ENCODE measurements at places on chromosomes 7 and 10.

- no peak for DNase-seq
These were observed 341.6 kb upstream of the AUTS2 start for GRCh38 chr7:69256634-69257081.

DNA sequence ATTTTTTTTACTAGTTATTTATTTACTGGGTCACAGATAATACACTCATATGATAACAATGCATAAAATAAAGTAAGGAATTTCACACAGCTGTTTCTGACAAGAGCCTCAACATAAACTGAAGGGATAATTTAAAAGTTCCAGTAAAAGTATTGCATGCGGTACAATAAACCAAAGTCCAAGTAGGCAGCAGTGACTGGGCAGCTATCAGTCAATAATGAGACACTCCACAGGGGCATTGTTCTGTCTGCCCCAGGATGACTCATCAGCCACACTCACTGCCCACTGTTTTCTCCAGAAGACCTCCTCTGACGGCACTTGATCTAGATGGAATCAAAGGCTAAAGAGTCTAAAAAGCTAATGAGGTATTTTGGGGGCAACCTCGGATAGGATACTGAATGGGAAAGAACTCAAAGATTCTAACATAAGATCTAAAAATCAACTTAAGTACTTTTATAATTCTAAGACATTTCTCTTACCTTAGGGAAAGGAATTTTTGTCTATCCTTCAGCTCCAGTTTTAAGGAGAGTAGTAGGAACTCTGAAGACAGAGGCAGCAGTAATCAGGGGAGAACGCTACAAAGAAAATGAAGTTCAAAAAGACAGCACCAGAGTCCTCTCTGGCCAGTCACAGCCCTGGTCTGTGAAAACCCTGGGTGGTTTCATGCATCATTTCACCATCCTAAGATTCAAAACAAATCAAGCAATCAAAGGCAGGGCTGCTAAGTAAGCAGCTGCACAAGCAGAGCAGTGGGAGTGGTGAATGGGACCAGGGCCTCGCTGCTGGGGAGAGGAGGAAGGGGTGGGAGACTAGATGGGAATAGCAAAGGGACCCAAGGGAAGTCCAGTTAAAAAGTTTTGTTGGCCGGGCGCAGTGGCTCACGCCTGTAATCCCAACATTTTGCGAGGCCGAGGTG lies 175.1 kb downstream of the AVL9 start:
- no peak for DNase-seq

GRCh38 chr10:11177926-11178471 lies 160.3 kb downstream of the CELF2 start:
- DNase-seq, result no peak

DNA sequence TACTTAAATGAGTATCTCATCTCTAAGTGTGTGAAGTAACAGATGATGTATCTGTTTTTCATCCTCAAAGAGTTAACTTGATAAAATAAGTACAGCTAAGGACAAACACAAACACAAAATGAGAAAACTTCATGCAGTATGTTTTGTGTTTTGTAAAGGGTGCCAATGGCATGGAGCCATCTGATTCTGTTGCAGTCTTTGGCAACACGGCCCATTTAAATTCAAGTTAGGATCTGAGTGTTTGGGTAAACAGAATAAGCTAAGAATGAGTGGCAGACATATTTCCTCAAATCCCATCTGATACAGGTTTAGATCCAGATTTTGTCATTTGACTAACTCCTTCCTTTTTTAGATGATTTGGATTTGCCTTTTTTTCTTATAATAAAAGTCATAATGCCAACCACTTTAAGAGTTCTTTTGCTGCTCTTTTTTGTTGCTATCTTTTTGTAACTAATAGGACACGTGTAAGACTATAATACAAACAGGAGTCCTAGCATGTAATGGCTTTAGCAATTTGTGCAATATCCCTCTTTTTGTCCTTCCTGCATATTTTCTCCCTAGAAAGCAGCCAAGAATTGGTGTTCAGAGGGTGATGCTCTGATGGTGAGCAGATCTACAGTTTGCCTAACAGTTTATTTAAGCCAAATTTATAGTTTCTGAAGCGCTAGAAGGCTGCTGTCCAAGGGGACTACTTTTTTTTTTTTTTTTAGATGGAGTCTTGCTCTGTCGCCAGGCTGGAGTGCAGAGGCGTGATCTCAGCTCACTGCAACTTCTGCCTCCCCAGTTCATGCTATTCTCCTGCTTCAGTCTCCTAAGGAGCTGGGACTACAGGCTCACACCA lies 18.9 kb upstream of the ACTA2 start:
- no peak for DNase-seq

DNA sequence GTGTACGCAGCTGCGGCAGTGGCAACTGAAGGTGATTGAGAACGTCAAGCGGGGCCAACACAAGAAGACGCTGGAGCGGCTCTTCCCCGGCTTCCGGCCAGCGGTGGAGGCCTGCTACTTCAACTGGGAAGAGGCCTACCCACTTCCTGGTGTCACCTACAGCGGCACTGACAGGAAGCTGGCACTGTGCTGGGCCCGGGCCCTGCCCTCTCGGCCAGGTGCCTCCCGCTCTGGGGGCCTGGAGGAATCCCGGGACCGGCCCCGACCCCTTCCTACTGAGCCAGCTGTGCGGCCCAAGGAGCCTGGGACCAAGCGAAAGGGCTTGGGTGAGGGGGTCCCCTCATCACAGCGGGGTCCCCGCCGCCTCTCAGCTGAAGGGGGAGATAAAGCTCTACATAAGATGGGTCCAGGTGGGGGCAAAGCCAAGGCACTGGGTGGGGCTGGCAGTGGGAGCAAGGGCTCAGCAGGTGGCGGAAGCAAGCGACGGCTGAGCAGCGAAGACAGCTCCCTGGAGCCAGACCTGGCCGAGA lies 6.5 kb downstream of the ZSWIM8 start:
- DNase-seq, result no peak

DNA sequence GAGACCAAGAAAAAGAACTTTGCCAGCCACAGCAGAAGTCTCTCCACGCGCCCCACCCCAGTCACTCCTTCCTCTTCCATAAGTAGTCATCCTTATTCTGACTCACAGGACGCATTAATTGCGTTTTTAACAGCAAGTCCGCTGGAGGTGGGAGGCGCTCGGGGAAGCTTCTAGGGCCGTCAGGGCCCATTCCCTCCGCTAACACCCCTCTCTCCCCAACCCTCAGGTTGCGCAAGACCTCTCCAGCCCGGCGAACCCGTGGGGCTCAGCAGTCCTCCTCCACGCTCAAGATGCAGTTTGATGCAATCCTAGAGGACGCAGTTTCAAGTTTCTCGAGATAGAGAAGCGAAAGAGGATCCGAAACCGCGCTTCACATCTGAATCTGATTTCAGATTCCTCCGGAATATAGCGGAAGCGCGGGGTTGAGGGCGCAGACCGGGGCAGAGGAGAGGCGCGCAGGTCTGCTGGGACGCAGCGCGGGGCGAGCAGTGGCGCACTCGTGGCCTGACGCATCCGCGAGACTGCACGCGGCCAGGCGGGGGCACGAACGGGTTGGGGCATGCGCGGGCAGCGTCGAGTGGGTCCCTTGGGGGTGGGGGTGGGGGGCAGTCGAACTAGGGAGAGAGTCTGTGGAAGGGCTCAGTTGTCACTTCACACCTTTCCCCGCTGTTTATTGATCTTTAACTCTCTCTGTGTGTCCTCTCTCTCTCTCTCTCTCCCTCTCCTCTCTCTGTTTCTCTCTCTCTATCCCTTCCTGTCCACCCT lies 37.8 kb upstream of the PSAP start:
- peak; percentile 88 for DNase-seq

GRCh38 chr10:132957981-132958882 lies 15.9 kb upstream of the CFAP46 start:
- no peak for DNase-seq

GRCh38 chr7:15204421-15204820 lies 301.9 kb upstream of the DGKB start:
- no peak for DNase-seq

DNA sequence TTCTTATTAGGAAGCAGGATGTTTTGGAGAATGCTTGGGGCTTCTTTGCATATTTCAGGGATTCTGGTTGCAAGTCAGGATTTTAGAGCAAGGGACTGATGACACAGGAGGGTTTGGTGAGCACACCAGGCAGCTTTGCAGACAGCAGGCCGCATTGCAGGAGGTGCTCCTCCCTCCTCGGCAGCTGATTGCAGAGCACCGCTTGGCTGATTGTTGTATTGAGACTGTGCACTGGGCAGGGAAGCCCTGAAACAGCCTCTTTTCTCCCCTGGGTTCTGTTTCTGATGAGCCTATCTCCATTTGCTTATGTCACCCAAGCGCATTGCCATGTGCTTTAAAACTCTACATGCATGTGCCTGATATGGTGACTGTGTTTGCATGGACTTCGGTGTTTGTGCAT lies 769.6 kb downstream of the GRID1 start:
- DNase-seq, result no peak

GRCh38 chr7:146375170-146375569 lies 258.6 kb downstream of the CNTNAP2 start:
- DNase-seq, result peak; percentile 75

DNA sequence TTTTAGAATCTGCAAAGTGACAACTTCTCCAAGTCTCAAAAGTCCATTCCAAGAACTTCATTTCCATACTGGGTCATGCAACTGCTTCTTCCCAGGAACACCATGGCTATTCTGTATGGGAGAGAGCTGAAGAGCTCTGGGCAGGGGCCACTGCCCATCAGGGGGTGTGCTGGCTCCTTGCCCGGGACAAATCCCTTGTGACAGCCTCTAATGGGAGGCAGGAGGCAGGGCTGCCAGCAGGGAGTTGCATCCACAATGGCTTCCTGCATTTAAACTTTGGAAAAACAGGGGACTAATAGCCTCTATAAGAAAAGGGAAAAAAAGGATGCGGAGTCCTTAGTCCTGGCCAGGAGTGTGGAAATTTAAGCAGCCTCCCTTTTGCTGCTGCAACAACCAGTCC lies 18.4 kb upstream of the FRMD4A start:
- DNase-seq, result no peak

DNA sequence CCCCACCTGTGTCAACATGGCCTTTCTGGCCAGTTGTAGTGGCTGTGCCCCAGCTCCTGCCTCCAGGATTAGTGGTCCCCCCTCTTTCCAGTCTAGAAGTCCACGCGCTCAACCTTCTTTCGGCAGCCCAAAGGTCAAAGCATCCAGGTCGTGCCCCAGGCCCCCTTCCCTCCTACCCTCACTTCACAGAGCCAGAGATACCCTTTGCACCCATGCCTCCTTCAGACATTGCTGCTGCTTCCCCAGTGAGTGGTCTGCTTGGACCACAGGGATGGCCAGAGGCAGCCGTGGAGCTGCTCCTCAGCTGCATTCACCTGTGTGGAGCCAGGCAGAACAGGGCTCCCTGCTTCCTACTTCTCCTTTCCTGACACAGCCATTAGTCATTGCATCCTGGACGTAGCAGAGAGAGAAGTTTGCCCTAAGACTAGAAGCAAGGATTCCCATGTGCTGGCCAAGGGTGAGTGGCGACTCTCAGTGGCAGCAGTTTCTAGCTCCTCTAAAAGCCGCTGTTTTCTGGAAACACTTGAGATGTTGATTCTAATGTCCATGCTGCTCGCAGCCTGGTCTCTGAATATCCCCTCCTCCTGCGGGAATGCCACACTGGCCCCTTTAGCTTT lies 243.1 kb upstream of the SHH start:
- DNase-seq, result no peak

DNA sequence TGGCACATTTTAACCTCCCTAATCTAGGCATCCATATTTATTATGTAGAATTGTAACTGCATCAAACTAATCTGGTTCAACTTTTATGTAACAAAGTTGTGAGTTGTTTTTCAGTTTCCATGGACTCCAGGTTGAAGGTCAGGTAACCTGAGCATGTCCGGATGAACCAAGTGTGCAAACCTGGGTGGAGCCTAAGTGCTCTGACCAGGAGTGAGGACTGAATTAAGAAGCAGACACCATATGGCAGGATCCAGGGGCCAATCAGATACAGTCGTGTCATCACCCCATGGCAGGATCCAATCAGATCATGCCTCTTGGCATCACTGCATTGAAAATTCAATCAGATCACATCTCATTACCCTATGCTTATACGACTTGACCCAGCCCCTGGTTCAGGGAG lies 41.2 kb upstream of the PHYHIPL start:
- no peak for DNase-seq

GRCh38 chr7:28687537-28687936 lies 270.6 kb downstream of the TRIL start:
- no peak for DNase-seq

DNA sequence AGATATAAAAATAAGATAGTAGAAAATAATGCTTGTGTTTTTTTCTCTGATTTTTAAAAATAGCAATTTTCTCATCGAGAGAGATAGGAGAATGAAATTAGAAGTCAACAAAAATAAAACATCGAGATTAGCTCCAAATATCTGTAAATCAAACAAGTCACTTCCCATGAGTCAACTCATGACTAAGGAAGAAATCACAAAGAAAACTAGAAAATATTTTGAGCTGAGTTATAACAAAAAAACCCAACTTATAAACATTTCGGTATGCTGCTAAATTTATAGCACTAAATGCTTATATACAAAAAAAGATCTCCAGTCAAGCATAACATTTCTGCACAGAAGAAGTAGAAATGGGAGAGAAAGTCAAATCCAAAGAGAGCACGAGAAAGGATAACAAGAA lies 140.1 kb downstream of the ITGA8 start:
- DNase-seq, result no peak

- DNase-seq, result no peak
These were observed 190.9 kb downstream of the RNLS start for GRCh38 chr10:88392222-88392621.

- DNase-seq, result peak; percentile 45
These were observed 493.8 kb downstream of the ARL4A start for GRCh38 chr7:13181216-13181615.

GRCh38 chr10:15775513-15775912 lies 55.8 kb upstream of the ITGA8 start:
- DNase-seq, result no peak

DNA sequence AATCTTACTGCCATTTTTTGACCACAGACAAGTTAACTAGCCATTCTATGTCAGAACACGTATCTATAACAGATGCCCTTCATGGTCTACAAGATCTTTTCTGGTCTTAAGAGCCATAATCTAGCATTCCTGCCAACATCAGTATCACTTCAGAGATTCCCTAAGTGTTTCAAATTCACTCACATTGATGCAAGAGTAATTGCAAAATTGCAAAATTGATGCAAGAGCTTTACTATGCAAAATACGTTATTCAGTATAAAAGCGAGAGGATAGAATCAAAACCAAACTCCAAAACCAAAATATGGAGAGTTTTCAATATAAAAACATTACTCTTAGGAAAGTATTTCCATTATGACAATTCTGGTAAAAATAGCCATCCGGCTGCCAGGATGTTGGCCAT lies 38.1 kb upstream of the PPP1R17 start:
- no peak for DNase-seq
